ENCODE measurements at places on chromosomes 7 and 10.
A peak's percentile ranks its signal among the peaks of the same experiment; 100 is the strongest.

GRCh38 chr10:79319115-79319771 is 28.0 kb upstream of the PPIF start:
- DNase-seq: no peak

- no peak for DNase-seq
Measured at GRCh38 chr10:125208854-125209565, 48.6 kb upstream of the CTBP2 start.

- DNase-seq: no peak
Measured at GRCh38 chr7:14446829-14447228, 455.7 kb downstream of the DGKB start.

DNA sequence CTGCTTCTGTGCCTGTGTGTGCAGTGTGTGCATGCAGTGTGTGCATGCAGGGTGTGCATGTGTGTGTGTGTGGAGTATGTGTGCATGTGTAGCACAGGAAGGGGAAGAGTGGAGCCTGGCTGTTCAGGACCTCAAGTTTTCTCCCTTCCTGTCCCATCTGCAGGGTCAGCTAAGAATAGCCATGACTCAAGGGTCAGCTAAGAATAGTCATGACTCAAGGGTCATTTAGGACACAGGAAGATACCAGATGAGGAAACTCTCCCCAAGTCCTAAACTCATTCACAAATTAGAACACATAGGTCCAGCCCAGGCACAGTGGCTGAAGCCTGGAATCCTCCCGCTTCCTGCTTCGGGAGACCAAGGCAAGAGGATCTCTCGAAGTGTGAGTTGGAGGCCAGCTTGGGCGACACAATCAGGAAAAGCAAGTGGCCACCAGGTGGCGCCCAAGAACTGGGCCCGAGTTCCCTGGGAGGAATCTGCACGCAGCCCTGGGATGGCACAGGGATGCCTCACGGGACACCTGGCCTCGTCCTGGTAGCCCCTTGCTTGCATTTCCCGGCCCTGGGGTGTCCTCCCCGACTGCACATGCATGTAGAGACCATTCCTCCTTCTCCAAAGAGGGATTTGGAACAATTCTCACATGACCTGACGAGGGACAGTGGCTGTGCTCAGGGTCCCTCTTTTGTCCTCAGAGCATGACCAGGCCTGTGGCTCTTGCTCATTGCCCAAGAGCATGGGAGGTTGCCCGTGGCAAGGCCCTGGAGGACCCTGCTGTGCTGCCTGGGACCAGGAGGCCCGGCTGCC is 21.4 kb upstream of the VOPP1 start:
- DNase-seq: no peak

GRCh38 chr10:114458216-114458920 is 54.1 kb upstream of the AFAP1L2 start:
- DNase-seq: no peak

DNA sequence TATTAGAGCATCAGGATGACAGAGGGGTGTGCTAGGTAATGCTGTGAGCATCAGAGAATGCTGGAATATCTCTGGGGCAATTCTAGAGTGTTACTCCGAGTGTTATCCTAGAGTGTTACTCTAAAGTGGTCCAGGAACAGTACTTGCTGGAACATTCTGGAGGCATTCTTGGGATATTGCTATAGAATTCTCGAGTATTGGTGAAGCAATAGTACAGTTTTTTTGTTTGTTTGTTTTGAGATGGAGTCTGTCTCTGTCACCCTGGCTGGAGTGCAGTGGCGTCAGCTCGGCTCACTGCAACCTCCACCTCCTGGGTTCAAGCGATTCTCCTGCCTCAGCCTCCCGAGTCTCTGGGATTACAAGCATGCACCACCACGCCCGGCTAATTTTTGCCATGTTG is 12.6 kb downstream of the SSC4D start:
- DNase-seq: no peak

DNA sequence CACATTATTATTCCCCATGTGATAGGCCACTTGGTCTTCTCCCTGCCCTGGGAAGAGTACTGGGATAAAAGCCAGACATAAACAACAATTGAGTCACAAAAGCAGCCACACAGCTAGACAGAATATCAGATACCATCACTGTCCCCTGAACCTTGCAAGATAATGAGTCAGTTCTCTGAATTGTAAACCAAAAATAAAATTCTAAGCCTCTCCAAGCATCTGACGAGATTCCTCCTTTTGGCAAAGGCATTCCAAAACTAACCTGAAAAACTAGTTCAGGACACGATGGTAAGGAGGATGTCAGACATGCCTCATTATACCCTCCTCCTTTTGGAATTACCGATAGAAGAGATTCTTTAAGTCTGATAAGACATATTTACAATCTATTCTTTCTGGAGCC is 450.7 kb downstream of the HTR7 start:
- no peak for DNase-seq

DNA sequence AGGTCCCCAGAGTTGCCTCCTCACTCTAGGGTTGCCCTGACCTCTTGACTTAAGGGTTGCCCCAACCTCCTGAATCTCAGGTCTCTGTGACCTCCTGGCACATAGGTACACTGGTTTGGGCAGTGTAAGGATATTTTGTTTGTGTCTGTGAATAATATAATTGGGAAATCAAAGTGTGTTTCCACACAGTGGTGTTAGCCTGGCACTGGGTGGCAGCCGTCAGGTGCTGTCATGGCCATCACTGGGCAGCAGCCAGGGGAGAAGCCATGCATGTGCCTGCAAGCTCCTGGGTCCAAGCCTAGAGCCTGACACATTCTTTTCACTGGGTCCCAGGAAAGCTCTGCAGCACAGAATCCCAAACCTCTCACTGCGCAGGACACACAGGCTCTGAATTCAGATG is 3.6 kb upstream of the CCDC201 start:
- no peak for DNase-seq

DNA sequence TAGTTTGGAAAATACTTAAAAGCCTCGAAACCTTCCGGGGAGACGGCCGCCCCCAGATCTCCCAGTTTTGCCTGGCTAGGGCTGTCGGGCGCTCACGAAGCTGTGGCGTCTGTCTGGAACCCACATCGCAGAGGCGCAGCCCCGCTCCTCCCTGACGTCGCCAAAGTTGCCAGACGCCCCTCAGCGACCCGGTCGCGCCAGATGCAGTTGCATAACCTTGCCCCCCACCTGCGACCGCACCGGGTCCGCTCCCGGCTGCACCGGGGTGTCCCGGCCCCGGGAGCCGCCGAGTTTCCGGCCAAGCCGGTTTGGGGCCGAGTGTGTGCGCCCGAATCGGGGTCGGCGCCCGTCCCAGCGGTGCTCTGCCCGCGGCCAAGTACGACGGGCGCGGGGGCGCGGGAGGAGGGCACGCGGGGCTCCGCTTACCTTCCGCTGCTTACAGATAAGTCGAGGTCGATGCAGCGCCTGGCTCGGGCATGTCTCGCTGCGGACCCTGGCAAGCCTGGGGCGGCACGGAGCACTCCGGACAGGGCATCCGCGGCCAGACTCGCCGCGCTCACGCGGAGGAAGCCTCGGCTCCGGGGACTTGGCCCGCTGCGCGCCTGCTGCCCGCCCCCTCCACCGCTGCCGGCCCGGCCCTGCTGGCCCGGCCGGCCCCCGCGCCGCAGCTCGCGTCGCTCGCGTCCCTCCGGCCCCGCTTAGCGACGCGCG is 665 bp downstream of the INSYN2A start:
- DNase-seq: no peak

- DNase-seq: no peak
Measured at GRCh38 chr7:87806150-87806549, 70.0 kb downstream of the SLC25A40 start.

- DNase-seq: no peak
Measured at GRCh38 chr10:130236711-130237110, 100.5 kb downstream of the GLRX3 start.

DNA sequence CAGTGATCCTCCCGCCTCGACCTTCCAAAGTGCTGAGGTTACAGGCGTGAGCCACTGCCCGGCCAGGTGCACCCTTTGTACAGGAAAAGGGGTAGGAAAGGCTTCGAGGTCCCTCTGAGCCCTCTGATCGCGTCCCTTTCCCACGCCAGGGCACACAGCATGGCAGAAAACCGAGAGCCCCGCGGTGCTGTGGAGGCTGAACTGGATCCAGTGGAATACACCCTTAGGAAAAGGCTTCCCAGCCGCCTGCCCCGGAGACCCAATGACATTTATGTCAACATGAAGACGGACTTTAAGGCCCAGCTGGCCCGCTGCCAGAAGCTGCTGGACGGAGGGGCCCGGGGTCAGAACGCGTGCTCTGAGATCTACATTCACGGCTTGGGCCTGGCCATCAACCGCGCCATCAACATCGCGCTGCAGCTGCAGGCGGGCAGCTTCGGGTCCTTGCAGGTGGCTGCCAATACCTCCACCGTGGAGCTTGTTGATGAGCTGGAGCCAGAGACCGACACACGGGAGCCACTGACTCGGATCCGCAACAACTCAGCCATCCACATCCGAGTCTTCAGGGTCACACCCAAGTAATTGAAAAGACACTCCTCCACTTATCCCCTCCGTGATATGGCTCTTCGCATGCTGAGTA is 871 bp downstream of the POP7 start:
- DNase-seq: no peak

DNA sequence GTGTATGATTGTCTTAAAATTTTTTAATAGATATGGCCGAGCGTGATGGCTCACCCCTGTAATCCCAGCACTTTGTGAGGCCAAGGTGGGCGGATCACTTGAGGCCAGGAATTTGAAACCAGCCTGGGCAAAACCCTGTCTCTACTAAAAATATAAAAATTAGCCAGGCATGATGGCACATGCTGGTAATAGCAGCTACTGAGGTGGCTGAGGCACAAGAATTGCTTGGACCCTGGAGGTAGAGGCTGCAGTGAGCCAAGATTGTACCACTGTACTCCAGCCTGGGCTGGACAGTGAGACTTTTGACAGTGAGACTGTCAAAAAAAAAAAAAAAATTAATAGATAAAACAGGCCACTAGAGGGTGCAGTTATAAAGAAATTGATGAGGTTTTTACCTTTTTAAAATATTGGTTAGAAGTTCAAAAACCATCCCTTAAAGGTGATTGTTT is 20.5 kb downstream of the NOM1 start:
- peak; percentile 12 for DNase-seq

GRCh38 chr7:158252081-158252836 is 335.4 kb downstream of the PTPRN2 start:
- no peak for DNase-seq

DNA sequence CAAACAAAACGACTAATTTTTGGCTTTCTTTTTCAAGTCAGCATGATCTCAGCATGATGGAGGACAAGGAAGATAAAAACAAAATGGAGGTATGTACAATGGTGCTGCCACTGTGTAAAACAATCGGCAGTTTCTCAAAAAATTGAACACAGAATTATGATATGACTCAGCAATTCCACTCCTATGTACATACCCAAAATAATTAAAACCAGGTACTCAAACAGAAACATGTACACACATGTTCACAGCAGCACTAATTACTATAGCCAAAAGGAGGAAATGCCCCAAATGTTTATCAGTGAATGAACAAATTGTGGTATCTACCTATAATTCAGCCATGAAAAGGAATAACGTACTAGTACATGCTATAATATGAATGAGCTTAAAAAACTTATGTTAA is 29.9 kb downstream of the SNX13 start:
- no peak for DNase-seq

GRCh38 chr10:88474884-88475844 is 108.0 kb downstream of the RNLS start:
- no peak for DNase-seq

- DNase-seq: no peak
Measured at GRCh38 chr7:66276363-66276762, 71.2 kb downstream of the TPST1 start.

GRCh38 chr7:87767827-87768226 is 108.3 kb downstream of the SLC25A40 start:
- no peak for DNase-seq

GRCh38 chr7:70237831-70238575 is 639.7 kb downstream of the AUTS2 start:
- DNase-seq: no peak

DNA sequence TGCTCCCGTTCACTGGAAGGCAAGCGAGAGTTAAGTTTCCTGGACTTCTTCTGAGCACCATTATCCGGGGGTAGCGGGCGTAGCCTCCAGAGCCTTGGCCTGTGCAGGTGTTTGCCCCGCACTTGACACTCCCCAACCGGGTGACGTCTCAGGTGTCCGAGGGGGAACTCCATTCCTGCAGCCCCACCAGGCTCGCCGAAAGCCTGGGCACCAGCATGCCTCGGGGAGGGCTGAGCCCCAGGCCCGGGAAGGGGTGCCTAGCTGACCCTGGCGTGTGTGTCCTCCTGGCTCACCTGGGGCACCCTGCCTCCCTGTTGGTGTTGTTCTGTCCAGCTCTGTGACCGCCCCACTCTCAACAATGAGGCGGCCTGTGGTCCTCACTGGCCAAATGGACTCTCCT is 109.4 kb upstream of the GPR26 start:
- DNase-seq: no peak

DNA sequence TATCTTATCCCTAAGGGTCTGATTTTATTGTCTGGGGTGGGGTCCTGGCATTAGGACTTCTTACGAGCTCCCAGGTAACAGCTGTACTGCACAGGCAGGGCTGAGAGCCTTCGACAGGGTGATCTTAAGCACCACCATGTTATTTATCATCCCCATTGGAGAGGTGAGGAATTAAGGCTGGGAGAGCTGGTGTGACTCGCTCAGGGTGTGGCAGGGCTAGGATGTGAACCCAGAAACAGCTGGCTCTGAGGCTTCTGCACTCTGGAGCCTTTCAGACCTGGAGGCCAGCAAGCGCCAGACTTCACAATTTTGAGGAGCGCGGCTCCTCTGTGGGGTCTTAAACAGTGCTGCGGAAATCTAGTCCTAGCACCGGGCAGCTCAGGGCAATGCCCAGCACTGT is 27.4 kb upstream of the NDST2 start:
- no peak for DNase-seq

DNA sequence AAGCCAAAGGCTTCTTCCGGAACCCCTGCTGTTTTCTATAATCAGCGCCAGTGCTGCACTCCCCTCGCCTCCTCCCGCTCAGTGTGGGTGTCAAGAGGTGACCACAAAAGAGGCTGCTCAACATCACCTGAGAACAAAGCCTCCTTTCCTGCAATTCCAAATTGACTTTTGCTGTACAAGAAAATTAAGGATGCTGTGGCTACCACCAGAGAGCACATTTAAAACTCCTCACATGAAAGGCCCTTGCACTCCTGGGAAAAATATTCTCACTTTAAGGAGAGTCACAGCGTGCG is 96.4 kb downstream of the HIPK2 start:
- DNase-seq: no peak

DNA sequence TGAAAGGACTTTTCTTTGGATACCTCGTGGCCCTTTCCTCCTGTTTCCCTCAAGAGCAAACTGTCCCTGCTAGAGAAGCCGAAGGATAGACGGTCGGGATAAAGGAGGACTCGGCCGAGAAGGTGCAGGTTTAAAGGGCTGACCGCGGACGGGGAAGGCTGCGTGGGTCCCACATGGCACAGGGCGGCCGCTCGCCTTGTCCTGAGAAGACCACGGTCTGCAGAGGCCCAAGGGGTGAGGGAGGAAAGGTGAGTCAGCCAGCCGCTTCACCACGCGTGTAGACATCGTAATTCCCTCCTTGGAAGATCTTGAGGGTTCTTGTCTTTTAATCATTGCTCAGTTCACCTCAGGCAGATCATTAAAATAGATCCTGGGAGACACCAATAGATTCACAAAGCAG is 253.8 kb downstream of the DPP6 start:
- no peak for DNase-seq
